ENCODE measurements at places on chromosomes 3 and 15. TPM values are rescaled to one million over a fixed set of nuclear protein-coding genes. Genes with fewer than 3 reads are reported as not detected.

- DNase-seq: peak; percentile 32
Observed at GRCh38 chr15:96171853-96172296, 158.6 kb upstream of the NR2F2 start.

DNA sequence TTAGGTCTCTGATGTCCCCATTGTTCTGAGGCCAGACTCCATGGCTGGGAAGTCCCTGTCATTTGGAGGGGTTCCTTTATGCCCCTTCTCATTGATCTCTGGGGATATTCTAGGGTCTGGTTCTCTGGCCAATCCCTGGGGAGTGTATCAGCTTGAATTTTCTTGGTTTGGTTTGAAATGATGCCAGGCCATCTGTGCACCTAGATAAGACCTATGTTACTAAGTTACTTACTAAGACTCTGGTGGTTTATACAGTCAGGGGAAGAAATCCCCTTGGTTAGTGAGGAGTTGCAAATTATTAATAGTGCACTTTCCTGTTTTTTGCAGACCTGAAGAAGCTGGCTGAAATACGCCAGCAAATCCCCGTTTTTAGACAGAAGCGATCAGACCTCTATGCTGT, 20.3 kb downstream of the NIT2 start:
- no peak for DNase-seq

DNA sequence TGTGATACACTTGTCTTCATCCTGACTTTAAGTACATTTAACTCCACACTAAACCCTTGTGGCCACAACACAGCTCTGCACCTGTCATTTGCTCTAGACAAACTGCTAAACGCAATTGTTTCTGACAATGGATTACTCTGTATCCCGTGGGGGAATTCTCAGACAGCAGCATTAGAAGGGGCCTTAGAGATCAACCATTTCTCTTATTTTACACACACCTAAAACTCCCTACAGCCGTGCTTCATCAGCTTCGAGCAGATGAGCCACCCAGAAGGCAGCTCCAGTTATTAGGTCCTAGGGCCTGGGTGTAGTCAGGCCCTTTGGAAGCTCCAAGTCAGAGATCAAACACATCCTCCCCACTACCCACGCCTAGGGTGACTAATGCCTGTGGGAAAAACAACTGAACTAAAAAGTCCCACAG, 1.3 kb upstream of the IL12A start:
- DNase-seq: peak; percentile 79

GRCh38 chr3:98824256-98824655, 61.1 kb downstream of the ST3GAL6 start:
- DNase-seq: peak; percentile 9

DNA sequence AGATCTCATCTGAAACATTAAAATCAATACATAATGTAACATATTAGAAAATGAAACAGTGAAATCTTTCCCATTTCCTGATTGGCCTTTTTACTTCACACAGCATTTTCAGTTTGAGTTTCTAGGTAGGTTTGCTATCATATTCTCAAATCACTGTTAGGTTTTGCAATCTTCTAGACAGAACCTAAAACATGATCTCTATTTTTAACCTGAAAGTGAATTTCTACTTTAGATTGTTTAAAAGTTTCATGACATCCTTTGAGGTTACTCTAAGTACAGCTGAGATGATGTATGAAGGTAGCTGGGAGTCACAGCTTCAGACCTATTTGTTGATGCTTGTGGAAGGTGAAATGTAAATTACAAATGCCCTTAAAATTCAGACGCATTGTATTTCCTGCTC, 118.4 kb upstream of the GPR149 start:
- DNase-seq: no peak

TUSC7 gene
- not detected for total RNA-seq

- no peak for DNase-seq
Observed at GRCh38 chr3:17928502-17929145, 186.2 kb upstream of the TBC1D5 start.

GRCh38 chr15:32849769-32850668, 132.2 kb downstream of the GREM1 start:
- no peak for DNase-seq

GRCh38 chr3:53823956-53824657, 22.1 kb downstream of the CHDH start:
- DNase-seq: no peak

- DNase-seq: no peak
Observed at GRCh38 chr15:74396445-74397238, 29.2 kb upstream of the CYP11A1 start.

DNA sequence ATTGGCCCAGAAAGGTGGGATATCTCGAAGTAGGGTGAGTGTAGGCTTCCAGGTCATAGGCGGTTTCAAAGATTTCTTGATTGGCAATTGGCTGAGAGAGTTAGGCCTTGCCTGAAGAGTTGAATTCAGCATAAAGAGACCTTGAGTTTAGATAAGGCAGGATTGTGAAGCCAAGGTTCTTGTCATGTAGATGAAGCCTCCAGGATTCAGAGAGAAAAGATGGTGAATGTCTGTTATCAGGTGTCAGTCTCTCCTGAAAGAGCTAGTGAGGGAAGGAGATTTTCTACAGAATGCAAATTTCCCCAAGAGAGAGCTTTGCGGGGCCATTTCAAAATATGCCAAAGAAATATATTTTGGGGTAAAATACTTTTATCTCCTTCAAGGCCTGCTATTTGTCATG, 217.0 kb upstream of the TLE3 start:
- DNase-seq: no peak

GABRA5 gene
- 0.61 TPM for total RNA-seq

- no peak for DNase-seq
Observed at GRCh38 chr3:5441401-5441800, 253.9 kb downstream of the EDEM1 start.

DNA sequence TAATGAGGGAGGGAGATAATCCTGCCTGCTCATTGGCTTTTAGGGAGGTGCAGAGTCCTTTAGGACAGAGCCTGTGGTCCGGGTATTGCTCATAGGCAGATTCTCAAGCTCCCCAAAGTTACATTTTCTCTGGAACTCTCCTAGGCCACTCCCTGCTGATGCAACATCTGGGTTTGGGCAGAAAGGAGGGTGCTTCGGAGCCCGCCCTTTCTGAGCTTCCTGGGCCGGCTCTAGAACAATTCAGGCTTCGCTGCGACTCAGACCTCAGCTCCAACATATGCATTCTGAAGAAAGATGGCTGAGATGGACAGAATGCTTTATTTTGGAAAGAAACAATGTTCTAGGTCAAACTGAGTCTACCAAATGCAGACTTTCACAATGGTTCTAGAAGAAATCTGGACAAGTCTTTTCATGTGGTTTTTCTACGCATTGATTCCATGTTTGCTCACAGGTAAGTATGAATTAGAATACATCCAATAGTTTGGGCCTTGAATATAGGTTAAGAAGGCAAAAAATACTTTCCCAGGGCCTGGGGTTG, at the start of gene IL20RB:
IL20RB (plus strand) TSS at position 233 of the 538 bp plus-strand sequence; CDS start at position 364, 131 bp downstream.
- DNase-seq: no peak

DNA sequence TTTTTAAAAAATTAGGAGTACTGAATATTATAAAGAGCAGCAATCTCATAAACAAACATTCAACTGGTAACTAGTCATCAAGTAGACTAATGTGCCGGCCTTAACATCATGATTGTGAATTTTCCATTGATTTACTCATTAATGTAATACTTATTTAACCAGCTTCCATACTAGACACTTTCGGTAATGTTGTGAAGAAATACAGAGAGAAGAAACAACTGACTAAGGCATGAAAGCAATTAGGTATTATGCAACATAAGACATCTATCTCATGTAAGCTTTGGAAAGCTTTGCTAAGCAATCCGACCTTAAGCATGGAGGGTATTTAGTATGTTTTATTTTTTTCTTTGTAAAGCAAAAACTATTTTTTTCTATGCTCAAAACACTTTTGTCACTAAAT, 108.0 kb downstream of the IL1RAP start:
- no peak for DNase-seq

NTRK3 gene
- total RNA-seq: 10.3 TPM

- no peak for DNase-seq
Observed at GRCh38 chr3:71055257-71056001, 528.1 kb downstream of the FOXP1 start.

DNA sequence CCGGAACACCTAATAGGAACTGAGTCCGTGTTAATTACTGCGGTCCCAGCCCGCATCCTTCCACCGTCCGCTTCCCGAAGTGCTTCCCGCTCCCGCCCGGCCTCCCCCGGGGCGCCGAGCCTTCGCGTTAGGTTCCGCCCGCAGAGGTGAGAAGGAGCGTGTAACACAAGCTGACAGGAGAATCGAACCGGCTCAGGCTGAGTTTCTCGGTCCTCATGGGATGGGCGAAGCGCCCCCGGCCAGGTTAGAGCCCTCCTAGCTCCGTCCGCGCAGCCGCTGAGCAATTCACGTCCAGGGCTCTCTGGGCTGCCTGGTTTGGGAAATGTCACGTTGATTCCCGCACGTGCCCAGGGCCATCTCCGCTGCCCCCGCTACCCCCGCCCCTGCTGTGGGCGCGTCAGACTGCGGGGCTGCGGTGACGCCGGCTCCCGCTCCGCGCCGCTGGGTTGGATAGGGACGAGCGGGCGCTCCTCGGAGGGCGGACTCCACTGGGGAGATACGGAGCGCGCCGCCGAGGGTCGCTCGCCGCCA, 954 bp downstream of the CLDN11 start:
- DNase-seq: no peak

All from SJCRH30 (cell line).